Activated CD4-positive, alpha-beta T cell treated with anti-CD3 and anti-CD28 coated beads, Interleukin-2, amount 50 U/mL, for 24 hours (primary cell): ENCODE measurements at places on chromosomes 6 and 20.

DNA sequence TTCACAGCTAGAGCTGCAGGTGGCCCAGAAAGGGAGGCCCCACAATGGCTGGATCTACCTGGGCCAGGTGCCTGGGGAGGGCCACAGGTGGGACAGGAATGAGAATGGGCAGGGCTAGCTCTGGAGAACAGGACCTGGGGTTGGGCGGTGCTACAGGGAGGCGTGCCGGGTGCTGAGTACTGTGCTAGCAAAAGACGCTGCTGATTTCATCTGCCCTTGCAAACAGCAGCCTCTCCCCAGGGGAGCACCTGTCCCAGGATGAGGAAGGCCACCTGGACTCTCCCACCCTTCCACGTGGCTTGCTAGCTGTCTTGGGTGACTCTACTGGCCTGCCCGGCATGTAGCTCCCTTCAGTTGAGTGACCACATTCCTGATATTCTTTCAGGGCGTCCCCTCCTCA is 6.6 kb upstream of the YTHDF1 start:
- DNase-seq, result no peak

DNA sequence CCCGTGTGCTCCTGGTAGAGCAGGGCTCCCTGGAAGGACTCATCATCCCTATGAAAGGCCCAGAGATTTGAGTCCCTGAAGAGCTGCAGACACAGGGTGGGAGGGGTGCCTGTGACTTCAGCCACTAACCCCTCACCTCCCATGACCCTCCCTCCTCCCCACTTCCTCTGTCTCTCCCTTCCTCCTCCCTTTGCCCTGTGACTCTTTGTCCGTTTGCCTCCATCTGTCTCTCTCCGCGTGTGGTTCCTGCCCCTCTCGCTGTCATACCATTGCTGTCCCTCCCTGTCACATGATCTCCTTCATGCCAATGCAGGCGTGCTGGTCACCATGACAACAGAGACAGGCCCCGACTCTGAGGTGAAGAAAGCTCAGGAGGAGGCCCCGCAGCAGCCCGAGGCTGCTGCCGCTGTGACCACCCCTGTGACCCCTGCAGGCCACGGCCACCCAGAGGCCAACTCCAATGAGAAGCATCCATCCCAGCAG is 19.0 kb downstream of the EPB41L1 start:
- DNase-seq, result no peak

- no peak for DNase-seq
Measured at GRCh38 chr6:134447883-134448387, 130.0 kb upstream of the SGK1 start.

GRCh38 chr6:11975353-11975977 is 36.6 kb upstream of the HIVEP1 start:
- no peak for DNase-seq

DNA sequence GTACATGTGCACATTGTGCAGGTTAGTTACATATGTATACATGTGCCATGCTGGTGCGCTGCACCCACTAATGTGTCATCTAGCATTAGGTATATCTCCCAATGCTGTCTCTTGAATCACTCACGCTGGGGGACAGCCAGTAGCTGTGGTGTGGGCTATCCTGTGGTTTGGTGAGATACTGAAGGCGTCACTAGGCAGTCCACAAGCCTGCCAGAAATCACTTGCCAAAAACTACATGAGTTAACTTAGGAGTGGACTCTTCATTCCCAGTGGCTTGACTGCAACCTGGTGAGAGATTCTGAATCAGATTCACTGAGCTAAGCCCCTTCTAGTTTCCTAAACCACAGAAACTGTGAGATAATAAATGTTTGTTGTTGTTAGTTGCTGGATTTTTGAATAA is 191.3 kb downstream of the TSHZ2 start:
- no peak for DNase-seq

DNA sequence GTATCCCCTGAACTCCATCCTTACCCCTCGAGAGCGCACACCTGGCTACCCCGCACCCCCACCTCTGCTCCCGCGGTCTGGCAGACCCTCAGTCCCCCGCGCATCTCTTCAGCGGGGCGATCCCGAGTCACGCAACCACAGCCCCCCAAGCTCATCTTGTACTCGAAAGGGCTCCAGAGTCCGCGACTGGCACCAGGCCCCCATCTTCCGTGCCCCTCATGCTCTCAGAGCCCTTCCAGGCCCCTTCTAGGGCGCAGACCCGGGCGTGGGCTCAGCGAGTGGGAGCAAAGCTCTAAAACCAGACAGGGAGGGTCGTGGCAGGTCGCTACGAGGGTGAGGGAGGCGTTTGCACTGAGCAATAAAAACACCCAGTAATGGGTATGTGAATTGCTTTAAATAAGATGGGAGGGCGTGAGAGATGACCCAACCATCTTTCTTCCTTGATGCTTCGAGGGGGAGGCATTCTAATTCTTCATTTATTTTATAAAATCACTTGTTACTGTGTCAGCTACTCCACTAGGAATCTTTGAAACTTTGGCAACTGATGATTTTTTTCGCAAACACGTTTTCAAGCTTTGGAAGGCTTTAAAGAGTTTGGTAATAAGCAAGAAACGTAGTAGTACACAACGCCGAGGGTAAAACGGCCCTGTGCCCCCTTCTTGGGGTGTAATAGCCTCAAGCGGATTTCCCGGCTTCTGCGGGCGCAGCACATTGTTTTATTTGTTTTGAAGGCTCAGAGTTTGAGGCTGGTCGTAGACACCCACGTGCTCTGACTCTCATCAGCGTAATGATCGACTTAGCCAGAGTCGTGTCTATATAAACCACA is 42.6 kb upstream of the SUPT3H start:
- peak; percentile 35 for DNase-seq

- no peak for DNase-seq
Measured at GRCh38 chr6:94196891-94197290, 777.5 kb upstream of the EPHA7 start.

DNA sequence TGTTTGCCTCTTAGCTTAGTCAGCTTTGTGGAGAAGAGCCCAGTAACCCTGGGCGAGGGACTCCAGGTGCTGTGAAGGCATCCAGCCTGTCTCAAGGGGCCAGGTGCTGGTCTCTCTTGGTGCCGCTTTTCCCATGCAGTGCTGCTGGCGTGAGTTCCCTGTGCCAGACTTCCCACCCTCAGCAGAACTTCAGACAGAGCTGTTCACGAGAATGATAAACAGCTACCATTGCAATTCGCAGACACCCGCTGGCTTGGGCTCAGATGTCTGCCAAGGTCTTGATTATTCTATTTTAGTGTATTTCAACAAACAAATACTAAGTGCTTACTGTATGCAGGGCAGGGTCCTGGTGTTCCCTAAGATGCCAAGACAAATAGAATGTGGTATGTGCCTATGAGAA is 57.7 kb downstream of the RNF217 start:
- DNase-seq, result no peak

DNA sequence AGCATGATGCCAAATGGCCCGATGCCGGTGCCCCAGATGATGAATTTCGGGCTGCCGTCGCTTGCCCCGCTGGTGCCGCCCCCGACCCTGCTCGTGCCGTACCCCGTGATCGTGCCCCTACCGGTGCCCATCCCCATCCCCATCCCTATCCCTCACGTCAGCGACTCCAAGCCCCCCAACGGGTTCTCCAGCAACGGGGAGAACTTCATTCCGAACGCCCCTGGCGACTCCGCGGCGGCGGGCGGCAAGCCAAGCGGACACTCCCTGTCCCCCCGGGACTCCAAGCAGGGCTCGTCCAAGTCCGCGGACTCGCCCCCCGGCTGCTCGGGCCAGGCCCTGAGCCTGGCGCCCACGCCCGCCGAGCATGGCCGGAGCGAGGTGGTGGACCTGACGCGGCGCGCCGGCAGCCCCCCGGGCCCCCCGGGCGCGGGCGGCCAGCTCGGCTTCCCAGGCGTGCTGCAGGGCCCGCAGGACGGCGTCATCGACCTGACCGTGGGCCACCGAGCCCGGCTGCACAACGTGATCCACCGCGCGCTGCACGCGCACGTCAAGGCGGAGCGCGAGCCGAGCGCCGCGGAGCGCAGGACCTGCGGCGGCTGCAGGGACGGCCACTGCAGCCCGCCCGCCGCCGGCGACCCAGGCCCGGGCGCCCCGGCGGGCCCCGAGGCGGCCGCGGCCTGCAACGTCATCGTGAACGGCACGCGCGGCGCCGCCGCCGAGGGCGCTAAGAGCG is 144.6 kb downstream of the SOBP start:
- DNase-seq, result no peak

DNA sequence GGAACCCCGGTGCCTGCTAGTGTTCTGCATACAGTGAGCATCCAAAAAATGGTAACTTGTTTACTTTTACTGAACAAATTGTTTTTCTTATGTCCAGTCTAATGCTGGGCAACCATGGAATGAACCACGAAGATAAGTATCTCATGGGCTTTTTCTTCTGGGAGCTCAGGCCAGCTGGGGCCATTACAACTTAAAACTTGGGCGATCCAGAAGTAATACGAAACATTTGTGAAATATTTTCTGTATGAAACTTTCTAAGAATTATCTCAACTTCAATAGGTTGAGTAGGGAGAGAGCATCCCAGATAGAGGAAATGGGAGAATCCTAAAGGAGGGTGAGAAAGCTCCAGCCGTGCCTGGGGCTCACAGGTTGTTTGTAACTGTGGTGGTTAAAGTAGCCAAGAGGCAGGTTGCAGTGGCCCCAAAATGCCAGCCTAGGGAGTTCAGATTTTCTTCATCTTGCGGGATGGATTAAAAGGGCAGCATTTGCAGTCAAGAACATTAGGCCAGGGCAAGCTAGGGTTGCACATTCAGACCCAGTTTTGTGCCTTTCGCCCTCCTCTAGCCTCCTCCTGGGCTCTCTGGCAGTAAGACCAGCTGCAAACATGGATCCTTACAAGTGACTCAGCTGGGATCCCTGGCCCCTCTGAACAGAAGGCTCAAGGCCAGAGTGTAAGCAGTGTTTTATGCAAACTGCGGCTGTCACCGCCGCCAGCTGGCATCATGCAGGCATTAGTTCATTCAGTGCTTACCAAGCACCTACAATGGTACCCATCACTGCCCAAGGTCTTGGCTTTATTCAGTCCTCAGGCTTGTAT is 41.5 kb downstream of the ELMO2 start:
- no peak for DNase-seq

DNA sequence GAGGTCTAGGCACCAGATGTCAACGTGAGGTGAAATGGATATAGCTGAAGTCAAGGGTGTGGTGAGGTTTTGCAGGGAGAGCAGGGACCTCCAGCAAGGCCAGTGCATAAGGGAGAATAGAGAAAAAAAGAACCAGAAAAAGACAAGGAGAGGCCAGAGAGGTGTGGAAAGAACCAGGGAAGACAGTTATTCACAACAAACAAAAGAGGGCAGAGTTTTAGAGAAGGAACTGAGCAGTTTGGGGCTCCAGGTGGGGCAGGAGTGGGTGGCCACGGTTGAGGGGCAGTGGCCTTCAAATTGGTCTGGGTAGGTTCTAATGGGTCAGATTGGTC is 11.6 kb upstream of the NQO2 start:
- no peak for DNase-seq

GRCh38 chr20:51801122-51801822 is 1.0 kb downstream of the SALL4 start:
- DNase-seq, result no peak

DNA sequence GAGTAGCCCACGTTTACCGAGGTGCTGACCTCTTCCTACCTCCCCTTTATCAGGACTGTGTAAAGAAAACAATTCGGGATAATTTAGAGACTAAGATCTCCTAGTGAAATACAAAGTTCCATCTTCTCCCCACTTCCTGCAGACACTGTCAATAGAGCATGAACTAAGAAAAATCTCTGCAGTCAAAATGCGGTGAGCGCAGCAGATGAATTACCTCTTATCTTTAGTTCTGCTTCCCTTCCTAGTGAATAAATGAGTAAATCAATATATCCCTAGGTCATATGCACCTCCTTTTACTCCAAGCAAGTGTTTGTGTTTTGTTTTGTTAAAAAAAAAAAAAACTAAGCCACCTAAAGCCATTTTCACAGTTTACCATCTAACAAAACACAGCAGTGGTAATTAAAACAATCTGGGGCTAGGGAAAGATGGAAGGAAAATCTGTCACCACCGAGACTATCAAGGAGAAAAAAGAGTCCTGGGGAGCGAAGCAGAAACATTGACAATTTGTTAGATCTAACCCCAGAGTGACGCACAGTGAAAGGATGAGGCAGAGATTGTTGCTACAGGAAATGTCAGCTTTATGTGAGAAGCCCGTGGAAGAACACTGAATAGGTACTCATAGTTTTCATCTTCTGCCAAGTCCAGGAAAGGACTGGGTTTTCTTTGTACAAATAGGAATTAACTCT is 159.4 kb upstream of the SPTLC3 start:
- no peak for DNase-seq

DNA sequence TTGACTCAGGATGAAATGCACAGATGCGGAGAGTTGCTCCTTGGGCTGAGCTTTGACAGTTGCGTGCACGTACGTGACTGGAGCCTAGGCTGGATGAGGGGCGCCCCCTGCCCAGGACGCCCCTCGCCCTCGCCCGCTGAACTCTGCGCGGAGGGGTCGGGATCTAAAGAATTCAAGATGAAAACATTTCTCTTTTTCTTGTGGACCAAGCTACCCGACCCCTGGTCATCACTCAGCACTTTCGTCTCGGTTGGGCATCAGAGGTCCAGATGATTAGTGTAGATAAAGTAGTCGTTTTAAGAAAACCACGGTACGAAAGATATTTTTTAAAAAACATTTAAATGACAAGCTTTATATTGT is 700 bp downstream of the DTD1 start:
- no peak for DNase-seq

DNA sequence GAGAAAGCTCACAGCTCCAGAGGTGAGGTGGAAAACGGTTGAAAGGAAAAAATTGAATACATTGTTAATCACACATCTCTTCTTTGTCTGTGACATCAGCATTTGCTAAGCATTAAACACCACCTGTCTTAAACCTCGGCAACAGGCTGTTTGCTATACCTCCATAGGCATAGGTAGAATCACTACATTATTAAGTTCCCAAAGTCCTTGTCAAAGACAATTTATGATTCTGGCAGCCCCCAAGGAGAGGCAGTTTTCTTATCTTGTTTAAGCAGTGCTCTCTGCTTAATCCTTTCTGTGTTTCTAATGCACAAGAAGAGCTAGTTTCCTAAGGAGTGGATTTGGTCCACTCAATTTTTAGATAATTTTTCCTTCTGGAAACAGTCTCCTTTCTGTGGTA is 249.7 kb downstream of the NKAIN2 start:
- no peak for DNase-seq

DNA sequence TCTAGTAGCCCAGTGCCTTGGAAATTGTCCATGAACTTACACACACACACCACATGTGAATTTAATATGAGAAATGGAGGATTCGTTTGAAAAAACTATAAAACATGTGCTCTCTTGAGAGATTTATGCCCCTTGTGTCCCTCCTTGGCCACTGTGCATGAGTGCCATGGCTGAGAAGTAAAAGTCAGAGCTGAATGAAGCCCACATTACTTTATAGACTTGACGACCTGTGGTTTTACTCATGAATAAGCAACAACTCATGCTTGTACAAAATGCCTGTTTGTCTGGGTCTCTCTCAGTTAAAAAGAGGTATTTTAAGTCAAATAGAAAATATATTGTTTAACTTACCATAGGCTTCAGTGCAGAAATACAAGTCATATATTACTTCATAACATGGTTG is 102.7 kb downstream of the KCNQ5 start:
- no peak for DNase-seq

- DNase-seq, result no peak
Measured at GRCh38 chr20:53872561-53873229, 197.7 kb downstream of the BCAS1 start.
